Ureter (tissue), 1 donor: ENCODE measurements at places on chromosomes 4 and X.

- DNase-seq, result no peak
These were observed 257.7 kb upstream of the GNPDA2 start for GRCh38 chr4:44984083-44984482.

DNA sequence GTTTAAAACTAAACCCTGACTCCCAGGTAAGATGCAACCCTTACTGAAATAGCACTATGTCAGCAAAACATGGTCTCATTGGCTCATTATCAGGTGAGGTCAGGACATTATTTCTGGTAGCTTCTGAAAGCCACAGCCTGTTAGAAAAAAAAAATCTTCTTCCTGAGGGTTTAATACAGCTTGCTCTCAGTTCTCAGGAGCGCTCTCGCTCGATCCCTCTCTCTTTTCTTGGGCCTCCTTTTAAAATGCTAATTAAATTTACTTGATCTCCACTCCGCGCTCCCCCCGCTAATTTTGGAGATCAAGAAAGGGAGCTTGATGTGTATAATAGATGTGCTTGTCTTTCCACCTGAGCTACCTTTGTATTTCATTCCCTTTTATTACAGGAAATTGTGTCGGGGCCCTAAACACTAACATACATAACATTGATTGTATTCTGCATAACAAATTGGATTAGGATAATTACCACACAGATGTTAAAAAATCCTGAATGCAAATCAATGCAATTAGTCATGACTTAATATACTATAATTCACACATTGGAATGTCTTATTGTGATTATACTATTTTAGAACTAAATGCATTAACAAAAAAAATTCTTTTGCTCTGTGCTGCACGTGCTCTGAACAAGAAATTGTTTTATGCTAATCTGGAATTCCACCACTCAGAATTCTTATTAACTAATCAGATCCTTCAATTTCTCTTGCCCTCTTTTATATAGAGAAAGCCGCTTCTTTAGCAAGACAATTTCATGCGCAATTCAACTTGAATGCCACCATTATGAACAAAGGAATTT lies 101.6 kb upstream of the TEX13D start:
- no peak for DNase-seq

- DNase-seq, result no peak
These were observed 51.3 kb upstream of the EXOC1L start for GRCh38 chr4:55768291-55768690.

DNA sequence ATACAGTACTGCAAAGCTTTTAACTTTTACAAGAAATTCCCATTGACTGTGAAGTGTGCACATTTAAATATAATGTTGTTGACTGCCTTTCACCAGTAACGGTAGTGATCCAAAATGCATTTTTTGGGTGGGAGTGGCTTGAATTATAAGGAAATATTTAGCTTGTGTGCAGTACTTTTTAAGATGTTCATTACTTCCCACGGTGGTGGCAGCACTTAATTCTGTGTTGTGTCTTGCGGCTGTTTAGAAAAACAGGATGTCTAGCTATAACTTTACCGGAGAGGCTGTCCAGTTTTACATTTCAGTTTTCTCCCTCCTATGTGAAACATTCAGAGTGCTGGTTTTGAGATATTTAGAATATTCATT lies 1.7 kb downstream of the TMEM131L start:
- no peak for DNase-seq

GRCh38 chr4:138951764-138952163 lies 63.8 kb upstream of the NOCT start:
- no peak for DNase-seq

- no peak for DNase-seq
These were observed 141.1 kb downstream of the MOSPD2 start for GRCh38 chrX:15014281-15014680.

DNA sequence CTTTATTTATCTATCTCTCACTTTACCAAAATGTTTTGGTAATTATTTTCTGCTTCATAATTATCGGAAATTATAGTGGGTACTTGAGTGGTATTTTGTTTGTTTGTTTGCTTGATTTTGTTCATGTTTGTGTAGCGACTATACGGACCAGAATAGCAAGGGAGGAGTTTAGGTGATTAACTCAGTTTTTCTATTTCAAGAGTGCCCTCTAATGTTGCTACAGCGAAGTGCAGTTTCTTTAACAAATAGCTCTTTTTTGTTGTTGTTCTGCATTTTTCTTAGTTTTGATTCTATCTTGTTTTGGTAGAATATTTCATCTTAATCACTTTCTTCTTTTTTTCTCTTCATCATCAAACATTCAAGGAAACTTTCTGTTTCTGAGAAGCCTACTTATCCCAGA lies 40.8 kb upstream of the QRFPR start:
- DNase-seq, result no peak

DNA sequence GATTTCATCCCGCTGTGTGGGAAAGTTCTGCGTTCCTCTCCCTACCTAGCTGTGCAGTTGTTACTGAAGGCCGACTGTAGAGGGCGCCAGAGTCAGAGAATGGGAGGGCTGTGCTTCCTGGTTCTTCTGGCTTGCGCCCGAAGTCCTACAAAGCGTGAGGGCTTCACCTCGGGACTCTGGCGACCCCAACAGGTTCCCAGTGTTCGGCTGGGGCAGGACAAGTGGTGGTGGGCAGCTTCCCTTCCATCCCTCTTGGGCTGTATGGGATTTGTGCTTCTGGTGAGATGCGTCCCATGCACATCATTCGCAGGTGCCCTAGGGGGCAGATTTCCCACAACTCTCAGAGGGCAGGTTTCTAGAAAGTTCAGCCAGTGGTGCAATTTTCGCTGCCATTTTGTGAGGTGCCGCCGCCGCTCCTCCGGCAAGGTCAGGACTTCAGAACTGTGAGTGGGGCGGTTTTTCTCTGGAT lies 27.3 kb downstream of the CT45A1 start:
- DNase-seq, result no peak

DNA sequence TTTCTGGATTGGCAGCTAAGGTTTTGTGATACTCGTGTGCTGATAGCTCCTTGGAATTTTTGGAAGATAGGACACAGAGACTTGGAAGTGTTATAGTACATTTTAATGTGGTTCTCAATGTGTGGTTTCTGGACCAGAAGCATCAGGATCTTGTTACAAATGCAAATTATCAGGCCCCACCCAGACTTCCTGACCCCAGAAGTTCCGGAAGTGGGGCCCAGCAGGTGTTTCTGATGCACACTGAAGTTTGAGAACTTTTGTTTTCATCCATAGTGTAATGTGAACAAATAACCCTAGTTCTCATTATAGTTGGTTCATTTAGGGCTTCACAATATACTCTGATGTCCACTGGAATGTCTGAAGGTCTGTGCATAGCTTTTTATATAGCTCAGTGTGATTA lies 49.6 kb downstream of the LAMP2 start:
- DNase-seq, result no peak

DNA sequence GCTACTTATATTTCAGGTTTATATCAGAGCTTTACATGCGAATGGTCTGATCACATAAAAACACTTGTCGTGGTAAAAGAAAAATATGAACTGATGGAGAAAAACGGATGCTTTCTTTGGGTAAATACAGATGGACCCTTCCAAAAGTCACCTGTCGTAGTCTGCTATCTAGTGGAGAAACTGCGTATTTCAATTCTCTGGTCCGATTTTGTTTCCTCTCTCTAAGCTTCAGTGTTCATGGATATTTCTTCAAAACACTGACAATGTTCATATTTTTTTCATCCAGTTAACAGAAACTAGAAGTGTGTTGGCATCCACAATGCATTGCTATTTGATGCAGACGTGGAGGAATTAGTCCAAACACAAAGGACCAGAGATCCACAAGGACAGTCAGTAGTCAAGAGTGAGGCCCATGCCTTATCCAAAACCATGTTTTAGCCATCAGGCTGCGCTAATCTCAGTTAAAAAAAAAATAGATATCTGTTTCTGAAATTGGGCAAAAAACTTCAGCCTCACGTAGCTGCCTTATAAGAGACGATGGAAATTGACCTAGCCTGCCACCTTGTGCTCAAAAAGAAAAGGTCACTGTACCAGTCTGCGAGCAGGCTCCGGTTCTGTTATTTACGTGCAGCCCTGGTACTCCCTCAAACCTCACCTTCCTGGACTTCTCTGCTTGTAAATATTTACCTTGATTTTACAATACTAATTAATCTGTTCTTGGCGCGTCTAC lies 16.0 kb downstream of the MEPE start:
- peak; percentile 60 for DNase-seq

- no peak for DNase-seq
These were observed 22.8 kb downstream of the CFAP99 start for GRCh38 chr4:2441393-2442174.

DNA sequence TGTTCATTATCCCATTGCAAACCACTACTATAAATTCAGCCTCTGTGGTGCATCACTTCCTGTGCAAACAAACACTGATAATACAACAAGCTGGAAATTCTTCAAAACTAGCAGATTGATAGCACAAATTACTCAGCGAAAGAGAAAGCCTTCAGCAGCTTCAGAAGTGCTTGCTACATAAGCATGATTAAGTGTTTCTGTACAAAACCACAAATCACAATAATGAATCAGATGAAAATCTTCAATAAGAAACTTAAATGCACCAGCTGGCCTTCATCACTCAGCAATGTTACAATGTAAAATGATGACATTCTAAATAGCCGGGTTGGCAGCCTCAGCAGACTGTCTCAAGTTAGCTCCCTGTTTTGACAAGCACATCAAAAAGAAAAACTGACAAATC lies 262.2 kb downstream of the SPOCK3 start:
- DNase-seq, result no peak

GRCh38 chr4:71944956-71945355 lies 86.8 kb upstream of the NPFFR2 start:
- no peak for DNase-seq

- DNase-seq, result no peak
These were observed 60.9 kb upstream of the PRPS1 start for GRCh38 chrX:107567370-107567769.

DNA sequence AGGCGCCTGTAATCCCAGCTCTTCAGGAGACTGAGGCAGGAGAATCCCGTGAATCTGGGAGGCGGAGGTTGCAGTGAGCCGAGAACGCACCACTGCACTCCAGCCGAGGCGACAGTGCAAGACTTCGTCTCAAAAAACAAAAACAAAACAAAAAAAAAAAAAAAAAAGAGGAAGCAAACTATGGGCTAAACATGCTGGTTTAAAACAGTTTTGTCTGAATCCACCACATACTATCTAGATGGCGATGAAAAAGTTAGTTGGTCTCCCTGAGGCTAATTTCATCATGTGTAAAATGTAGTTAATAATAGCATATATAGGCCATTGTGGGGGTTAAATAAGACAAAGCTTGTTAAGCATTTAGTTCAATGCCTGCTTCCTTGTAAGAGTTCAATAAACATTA lies 451.1 kb downstream of the RPA4 start:
- no peak for DNase-seq

DNA sequence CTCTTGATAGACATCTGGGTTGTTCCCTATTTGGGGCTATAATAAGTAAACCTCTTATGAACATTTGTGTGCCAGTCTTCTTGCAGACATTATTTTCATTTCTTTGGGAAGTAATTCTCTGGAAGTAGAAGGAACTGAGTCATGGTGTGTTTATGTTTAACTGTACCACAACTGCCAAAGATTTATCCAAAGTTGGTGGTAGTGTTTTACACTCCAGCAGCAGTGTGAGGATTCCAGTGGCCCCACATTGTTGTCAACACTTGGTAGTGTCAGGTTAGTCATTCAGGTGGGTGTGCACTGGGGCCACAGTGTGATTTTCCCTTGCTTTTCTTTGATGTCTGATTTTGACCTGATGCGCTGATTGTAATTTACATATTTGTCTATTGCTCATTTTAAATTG lies 5.0 kb upstream of the UVSSA start:
- DNase-seq, result no peak

DNA sequence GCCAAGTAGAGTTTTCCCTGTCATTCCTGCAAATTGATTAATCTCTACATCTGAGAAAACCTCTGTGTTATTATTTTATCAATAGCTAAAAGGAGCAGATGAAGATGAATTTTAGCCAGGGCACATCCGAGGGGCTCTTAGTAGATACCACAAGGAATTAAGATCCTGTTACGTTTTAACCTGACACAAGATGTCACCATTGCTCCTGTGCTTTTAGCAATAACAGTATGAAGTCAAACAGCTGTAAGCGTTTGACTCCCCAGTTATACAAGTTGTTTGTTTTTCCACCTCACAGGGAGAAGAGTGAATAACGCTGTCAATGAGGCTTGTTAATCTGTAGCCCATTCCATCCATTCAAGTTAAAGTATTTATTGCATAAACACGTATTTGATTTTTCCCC lies 76.0 kb upstream of the AP1S2 start:
- DNase-seq, result no peak

DNA sequence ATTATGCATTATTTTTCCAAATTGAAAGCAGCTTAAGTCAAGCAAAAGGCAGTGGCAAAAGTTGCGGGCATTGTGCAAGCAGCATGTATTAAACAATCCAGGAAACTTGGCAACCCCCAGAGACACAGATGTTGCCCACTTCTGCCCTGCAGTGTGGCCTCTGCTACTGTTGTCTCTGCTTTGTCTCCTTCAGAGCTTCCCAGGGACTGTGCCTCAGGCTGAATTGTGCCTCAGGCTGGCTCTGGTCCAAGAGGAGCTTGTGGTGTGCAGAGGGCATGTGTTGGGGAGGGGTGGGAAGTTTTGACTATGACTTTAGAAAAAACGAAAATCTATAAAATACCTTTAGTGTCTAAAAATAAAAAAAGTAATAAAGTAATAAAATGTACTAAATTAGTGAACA lies 201.4 kb downstream of the CCSER1 start:
- no peak for DNase-seq

GRCh38 chr4:47373174-47373573 lies 90.3 kb downstream of the COMMD8 start:
- DNase-seq, result no peak

DNA sequence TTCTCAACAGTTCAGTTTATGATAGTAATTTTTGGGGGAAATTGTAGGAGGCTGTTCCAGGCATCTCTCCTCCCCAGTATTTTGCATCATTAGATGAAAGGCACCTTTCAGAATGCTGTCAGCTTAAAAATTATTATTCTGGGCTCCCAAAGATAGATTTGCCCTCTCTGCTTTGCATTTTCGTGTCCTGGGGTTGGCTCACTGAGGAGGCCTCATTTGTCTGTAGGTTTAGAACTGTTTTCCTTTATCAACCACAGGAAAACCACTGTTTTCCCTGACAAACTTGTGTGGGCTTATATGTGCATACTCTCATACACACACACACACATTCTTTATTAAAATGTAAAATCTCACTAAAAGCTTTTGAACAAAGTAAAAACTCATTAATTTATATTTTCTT lies 197.2 kb upstream of the VCX3A start:
- DNase-seq, result no peak

- DNase-seq, result no peak
These were observed 6.2 kb upstream of the OSTC start for GRCh38 chr4:108644237-108644636.

- no peak for DNase-seq
These were observed 25.0 kb upstream of the RPS3A start for GRCh38 chr4:151074416-151074916.

DNA sequence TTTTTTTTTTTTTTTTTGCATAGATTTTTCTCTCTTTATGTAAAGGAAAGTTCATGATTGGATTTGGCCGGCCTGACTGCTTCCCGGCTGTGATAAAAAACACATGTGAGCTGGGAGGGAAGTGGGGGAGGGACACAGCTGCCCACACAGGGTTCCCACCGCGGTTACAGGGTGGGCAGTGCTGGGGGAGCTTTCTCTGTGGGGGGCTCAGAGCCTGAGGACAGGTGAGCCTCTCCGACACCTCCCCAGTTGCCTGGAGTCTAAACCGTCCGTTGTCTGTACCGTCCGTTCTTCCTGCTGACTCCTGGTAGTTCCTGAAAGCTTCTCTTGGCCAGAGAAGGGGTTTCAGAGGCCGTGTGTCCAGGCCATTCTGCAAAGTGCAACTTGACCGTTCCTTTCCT lies 21.8 kb downstream of the SHOX start:
- DNase-seq, result no peak
